Cardiac septum (tissue), 1 donor: ENCODE measurements at places on chromosomes 4 and X. TPM values are rescaled to one million over a fixed set of nuclear protein-coding genes. Genes with fewer than 3 reads are reported as not detected.

DNA sequence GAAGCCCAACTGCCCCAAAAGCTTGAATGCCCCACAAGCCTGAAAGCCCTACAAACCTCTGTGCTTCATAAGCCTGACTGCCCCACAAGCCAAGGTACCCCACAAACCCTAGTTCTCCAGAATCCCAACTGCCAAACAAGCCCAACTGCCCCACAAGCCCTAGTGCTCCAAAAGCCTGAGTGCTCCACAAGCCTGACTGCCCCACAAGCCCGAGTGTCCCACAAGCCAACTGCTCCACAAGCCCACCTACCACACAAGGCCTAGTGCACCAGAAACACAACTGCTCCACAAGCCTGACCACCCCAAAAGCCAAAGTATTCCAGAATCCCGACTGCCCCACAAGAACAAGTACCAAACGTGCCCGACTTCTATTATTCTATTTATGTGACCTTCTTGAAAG lies 13.6 kb upstream of the HSFX3 start:
- DNase-seq = no peak

DNA sequence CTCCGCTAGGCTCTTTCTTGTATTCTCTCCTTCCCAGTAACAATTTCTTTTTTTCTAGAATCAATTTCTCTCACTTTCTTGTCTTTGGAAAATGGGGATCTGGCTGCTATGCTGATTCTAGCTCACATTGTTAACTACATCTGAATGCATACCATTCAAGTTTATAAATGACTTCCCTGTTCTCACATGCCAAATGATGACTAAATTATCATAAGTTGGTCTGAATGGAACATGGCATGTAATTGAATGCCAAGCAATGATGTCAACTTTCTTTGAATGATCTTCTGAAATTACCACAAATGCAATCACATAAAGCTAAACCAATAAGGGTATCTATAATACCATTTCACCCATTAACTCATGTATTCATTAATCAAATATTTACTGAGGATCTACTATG lies 2.7 kb upstream of the ITM2A start:
- no peak for DNase-seq

GRCh38 chr4:99945718-99946355 lies 581 bp downstream of the DNAJB14 start:
- DNase-seq = no peak

DNA sequence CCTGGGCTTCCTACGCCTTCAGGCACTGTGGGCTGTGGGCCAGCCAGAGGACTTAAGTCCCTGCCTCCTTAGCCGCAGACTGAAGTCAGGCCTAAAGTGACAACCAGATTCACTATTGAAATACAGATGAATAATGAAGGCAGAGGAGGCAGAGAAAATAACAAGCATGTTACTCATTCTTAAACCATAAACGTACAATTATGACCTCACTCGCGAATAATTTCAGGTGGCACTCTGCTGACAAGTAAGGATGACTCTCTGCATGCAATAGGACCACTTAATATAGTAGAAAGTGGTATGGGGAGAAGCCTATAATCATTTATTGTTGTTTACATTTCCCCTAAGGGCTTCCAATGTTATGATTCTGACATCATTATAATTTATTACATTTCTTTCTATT lies 409.2 kb upstream of the FGF13 start:
- DNase-seq = no peak

DNA sequence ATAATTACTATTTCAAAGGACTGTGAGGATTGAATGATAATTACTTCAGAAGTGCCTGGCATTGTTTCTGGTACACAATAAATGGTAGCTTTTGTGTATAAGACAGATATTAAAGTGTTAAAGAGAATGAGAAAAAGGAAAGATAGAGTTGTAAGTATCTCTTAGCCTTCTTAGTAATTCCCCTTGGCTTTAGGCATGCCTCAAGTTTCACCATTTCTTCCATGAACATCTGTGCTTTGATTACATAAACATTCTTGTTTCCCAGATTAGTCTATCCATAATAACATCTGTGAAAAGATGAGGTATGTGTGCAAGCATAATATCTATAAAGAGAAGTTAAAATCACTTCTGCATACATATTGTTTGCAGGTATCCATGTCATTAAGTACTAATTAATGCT lies 230.9 kb upstream of the TEX13A start:
- no peak for DNase-seq

DNA sequence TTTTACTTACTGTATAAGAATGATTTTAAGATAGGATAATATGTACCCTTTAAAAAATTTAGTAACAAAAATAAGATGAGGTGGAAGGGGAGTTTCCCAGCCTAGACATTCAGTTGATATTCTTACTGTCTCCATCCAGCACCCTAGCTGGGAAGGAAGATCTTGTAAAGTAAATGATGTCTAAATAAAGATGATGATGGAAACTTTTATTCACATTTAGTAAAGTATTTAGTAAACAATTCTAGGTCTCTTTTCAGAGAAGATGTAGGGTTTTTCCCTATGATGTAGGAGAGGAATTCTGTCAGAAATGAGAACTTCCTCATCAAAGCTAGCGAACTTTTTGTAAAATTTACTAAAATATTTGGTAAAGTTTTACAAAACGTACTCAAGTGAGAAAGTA lies 136.8 kb downstream of the RAPGEF2 start:
- DNase-seq = no peak

- no peak for DNase-seq
These were observed 72.4 kb downstream of the CCNG2 start for GRCh38 chr4:77229433-77229832.

DNA sequence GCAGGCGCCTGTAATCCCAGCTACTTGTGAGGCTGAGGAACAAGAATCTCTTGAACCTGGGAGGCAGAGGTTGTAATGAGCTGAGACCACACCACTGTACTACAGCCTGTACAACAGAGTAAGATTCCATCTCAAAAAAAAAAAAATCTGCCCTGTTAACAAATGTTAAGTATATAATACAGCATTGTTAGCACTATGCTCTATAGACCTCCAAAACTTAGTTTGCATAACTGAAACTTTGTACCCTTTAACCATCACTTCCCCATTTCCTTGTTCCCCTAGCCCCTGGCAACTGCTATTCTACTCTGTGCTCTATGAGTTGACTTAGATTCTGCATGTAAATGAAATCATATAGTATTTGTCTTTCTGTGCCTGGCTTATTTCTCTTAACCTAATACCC lies 76.7 kb downstream of the TAB3 start:
- no peak for DNase-seq

GRCh38 chrX:14506866-14507265 lies 22.5 kb upstream of the GLRA2 start:
- DNase-seq = no peak

DNA sequence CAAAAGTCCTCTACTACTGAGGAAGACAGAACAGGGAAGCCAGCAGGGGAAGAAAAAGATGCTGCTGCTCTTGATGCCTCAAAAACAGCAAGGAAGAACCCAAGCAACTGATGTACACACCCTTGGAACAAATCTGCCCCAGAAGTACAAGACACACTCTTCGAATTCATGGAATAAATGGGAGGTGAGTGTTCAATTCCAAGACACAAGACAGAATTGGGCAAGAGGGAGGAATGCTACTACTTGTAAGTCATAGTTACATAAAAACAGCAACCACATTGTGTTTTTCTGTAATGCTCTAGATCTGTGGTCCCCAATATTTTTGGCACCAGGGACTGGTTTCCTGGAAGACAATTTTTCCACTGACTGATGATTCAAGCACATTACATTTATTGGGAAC lies 58.0 kb upstream of the H2AZ1 start:
- no peak for DNase-seq

DNA sequence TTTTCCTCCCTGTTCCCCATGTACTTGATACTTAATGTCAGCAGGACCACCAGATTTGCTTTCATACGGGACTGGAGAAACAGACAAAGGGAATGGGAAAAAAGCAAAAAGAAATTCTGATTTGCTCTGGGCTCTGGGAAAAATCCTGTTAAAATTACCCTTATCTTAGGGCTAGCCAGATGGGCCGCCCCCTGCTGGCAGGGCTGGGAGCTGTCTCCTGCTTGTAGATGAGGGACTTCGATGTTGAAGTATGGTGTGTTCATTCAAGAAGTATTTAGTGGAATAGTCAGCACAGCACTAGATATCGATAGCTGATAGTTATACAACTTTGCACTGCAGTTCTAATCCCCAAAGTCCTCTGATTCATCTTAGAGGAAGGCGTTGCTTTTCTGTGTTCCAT lies 45.8 kb downstream of the BCORL1 start:
- no peak for DNase-seq

DNA sequence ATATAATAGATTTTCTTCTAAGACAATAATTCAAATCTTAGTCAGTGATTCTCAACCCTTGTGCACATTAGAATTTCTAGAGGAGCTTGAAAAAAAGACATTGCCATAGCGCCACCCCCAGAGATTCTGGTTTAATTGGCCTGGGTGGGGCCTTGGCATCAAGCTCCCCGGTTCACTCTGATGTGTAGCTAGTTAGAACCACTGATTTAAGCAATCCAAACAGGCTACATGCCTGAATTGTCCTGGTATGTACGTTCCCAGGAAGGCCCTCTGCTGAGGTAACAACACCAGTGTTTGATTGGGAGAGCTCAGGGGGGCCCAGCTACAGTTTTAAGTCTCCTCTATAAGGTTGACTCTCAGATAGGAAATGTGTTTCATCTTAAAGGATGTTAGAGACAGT lies 1.3 kb upstream of the ATP10D start:
- no peak for DNase-seq

- DNase-seq = no peak
These were observed 224.9 kb upstream of the FAT1 start for GRCh38 chr4:186948361-186949242.

DNA sequence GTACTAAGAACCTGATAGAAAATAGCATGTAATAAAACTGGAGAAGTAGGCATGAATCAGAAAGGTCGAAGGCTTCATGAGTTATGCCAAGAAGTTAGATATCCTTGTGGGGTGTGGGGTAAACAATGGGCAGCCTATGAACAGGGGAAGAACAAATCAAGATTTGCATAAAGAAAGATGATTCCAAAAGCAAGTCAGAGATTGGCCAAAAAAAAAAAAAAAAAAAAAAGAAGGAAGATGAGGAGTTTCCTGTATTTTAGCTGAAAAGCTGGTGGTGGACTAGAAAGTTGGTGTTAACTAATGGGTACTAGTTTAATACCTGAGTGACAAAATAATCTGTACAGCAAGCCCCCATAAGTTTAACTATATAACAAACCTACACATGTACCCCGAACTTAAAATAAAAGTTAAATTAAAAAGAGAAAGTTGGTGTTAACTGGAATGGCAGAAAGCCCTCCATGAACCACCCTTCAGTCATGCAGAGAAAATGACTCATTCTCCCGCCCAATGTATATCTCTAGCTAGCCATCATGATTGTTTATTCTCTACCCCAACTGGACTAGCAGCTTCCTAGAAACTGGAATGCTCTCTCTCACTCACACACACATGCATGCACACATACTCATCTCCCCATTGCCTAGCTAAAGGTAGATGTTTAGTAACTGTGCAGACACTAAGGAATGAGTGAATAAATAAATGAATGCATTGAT lies 41.7 kb downstream of the ATP11C start:
- DNase-seq = no peak

GRCh38 chr4:67776746-67777145 lies 22.6 kb upstream of the GNRHR start:
- no peak for DNase-seq

DNA sequence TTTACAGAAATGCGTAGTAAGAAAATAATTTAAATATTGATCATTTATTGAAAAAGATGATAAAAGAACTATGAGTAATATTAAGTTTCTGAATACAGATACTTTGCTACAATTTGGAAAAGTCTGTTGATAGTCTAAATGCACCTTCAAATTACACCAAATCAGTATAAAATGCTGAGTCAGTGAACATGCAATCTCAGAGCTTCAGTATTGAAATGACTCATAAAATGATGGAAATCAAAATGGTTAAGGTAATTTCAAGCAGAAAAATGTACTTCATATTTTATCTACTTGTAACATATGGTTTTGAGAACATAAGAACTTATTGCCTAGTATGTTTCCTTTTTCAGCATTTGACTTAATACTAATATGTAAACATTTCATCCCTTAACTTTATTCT lies 448.2 kb downstream of the PCDH10 start:
- no peak for DNase-seq

DNA sequence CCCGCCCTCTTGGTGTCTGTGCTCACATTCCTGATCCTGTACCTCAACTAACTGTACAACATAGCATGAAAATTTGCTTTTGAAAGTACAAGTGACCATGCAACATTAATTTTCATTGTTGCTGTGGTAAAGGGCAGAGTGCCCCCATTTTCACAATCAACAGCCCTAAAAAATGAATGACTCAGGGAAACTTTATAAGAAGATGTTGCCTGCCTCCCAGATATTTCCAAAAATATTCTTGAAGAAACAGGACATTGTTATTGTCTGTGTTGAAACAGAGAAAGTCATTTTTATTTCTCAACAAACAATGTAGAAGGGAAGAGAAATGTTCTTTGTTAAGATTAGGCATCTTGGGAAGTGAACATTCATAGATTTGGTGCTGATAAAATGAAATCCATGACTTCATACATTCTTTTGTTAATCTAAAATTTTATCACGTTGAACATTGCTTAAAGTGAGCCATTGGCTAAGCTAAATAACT lies 113.9 kb upstream of the ANXA3 start:
- no peak for DNase-seq

MAGEC3 gene
- total RNA-seq = not detected

TLR2 gene
- 5.1 TPM for total RNA-seq

PRR32 gene
- total RNA-seq = 0.89 TPM

POU4F2 gene
- total RNA-seq = not detected

FOXR2 gene
- total RNA-seq = not detected

CT45A1 gene
- not detected for total RNA-seq

BTC gene
- total RNA-seq = 0.35 TPM

ADAM29 gene
- total RNA-seq = not detected

EDA gene
- 5.9 TPM for total RNA-seq

TDO2 gene
- 0.13 TPM for total RNA-seq

CLDN22 gene
- not detected for total RNA-seq

CD40LG gene
- total RNA-seq = not detected

INTS6L gene
- total RNA-seq = 3.7 TPM

YY2 gene
- 0.97 TPM for total RNA-seq

TEX11 gene
- total RNA-seq = not detected

CT55 gene
- not detected for total RNA-seq

ADH1A gene
- total RNA-seq = not detected
